Lower leg skin (tissue), 4 donors: ENCODE measurements at places on chromosomes 4 and X. TPM values are rescaled to one million over a fixed set of nuclear protein-coding genes. Genes with fewer than 3 reads are reported as not detected.

- DNase-seq, result no peak
Observed at GRCh38 chr4:111323496-111323895, 700.6 kb upstream of the PITX2 start.

DNA sequence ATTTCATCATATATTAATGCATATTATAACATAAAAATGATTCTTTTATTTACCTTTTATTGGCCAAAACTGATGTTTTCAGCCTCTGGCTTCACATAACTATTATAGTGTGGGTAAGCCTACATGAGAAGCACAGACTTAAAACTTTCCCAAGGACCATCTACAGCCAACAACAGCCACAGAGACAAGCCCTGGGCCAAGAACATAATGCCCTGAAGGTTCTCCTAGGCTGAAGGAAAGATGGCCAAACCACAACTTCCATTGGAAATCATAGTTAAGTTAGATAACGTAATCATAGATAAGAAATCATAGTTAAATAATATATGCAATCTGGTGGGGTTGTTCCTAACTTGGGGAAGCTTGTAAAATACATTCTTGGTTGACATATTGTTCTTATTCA lies 280.0 kb upstream of the EMCN start:
- no peak for DNase-seq

GRCh38 chr4:148980782-148981480 lies 538.7 kb upstream of the NR3C2 start:
- DNase-seq, result no peak

GRCh38 chr4:164783976-164784375 lies 30.0 kb downstream of the SMIM31 start:
- no peak for DNase-seq

GRCh38 chr4:2350982-2351381 lies 67.5 kb downstream of the ZFYVE28 start:
- DNase-seq, result peak; percentile 26

- DNase-seq, result no peak
Observed at GRCh38 chr4:568351-568652, 7.8 kb downstream of the TMEM271 start.

DNA sequence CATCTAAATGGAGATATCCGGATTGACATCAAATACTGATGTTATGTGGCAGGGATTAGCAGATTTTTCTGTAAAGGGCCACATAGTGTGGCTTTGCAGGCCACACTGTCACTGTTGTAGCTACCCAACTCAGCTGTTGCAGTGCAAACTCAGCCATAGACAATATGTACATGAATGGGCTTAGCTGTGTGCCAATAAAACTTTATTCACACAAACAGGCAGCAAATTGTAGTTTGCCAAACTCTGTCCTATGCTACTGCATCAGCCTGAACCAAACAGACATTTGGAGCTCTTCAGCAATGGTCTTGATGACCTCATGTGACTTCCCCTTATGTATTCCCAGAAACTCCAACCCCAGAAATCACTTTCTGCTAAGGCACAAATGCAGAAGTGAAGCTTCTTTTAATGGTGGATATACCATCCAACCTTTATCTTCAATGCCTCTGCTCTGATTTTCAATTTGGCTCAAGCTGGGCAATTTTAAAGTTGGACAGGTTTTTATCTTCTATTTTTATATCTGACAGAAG lies 18.4 kb upstream of the TRPC5OS start:
- DNase-seq, result no peak

DNA sequence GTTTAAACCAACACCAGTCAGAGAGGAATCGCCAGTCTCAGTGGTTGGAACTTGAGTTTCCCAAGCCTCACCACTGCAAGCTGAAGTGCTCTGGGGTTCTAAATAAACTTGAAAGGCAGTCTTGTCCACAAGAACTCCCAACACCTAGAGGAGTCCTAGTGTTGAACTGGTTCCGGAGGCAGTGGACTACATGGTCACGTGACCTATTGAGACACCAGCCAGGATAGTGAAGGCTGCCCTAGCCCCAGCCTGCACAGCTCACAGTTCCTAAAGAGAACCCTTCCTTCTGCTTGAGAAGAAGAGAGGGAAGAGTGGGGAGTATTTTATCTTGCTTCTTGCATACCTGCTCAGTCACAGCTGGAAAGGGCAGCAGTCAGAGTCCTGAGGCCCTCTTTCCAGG lies 1012.7 kb upstream of the ADGRL3 start:
- no peak for DNase-seq

DNA sequence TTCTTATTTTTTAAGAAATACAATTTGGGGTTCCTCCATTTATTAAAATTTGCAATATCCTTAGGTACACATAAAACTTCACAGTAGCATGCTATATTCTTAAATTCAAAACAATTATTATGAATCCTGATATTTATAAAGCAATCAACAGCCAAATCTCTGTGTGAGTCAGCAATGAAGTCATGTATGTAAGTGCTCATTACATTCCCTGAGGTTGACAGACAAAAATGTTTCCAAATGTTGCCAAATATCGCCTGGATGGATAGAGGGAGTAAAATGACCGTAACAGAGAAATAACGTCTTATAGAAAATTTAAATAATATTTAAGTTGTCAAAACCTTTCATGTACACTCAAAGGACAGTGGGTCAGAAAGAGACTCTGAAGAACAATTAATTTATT lies 220.0 kb downstream of the PCDH18 start:
- DNase-seq, result no peak

DNA sequence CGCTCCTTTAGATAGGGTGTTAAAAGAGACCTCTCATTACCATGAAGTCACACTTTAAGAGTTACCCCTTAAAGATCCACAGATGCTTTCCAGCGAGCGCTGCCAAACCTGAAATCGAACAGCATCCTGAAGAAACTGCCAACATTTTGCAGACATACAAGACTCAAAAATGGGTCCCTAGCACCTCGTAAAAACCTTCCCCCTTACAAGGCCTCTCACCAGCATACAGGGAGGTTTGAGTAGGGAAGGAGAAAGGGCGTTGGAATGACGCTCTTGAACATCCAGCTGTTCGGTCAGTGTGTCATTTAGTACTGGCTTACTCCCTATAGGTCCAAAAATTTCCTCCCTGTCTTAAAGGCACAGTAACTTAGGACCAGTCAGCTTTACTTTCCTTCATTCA lies 45.3 kb upstream of the PGRMC1 start:
- no peak for DNase-seq

DNA sequence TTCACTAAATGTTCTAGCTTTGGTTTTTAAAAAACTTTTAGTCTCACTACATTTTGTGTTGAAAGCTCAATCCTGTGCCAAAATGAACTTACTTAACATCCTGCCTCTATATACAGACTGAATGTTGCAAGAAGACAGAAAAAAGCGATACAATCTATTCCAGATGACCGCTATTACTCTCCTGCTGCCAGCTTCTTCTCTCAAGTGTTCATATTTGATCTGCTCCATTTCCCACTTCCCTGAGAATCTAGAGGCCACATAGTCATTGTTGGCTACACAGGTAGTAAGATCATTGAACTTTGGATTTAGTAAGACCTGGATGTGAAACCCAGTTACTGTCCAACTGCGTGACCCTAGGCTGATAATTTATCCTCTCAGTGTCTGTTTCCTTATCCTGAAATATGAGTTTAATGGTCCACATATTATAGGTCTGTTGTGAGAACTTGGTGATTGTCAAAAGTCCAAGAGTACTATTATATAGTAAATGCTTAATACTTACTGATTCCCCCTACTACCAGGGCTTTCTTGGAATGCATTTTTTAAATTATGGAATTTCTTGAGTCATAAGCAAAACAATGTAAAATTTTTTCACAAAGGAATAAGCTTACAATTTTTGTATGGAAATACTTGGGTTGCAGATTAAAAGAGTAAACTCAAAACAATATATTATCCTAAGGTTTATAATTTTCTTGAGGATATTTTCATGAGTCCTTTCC lies 976.8 kb upstream of the ADGRL3 start:
- DNase-seq, result no peak

DNA sequence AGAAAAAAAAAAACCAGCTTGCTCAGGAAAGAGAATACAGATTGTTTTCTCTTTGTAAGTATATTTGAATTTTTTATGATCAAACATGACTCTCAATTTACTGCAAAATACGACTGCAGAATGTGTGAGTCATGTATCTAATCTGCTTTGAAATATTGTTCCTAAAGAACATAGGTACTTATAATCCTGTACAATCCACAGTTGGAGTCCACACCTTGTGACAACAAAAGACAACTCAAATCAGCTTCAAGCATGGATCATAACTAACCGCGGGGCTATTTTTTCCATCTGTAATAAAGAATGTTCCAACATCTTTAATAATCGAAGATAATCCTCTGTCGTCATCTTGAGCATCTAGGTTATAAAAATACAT lies 77.8 kb upstream of the STIM2 start:
- DNase-seq, result no peak

- DNase-seq, result no peak
Observed at GRCh38 chr4:63965875-63966274, 443.4 kb downstream of the TECRL start.

Gene ANXA3
- 16.4 TPM for total RNA-seq

Gene IBSP
- not detected for total RNA-seq

Gene NRK
- total RNA-seq, result 0.26 TPM

Gene ARAP2
- total RNA-seq, result 103 TPM

Gene PGRMC2
- total RNA-seq, result 65.5 TPM

Gene CXCL13
- total RNA-seq, result not detected

Gene TRIM60
- total RNA-seq, result not detected
